ENCODE measurements at places on chromosomes 7 and 10.
A peak's percentile ranks its signal among the peaks of the same experiment; 100 is the strongest.

GRCh38 chr10:84665883-84666463 is 337.6 kb downstream of the CCSER2 start:
- DNase-seq = peak; percentile 13

- no peak for DNase-seq
Measured at GRCh38 chr10:288316-289200, 153.3 kb downstream of the ZMYND11 start.

- peak; percentile 63 for DNase-seq
Measured at GRCh38 chr10:17430647-17431355, 23.6 kb downstream of the ST8SIA6 start.

- DNase-seq = no peak
Measured at GRCh38 chr10:122632031-122632430, 67.6 kb downstream of the C10orf120 start.

- no peak for DNase-seq
Measured at GRCh38 chr10:1608851-1609647, 128.3 kb downstream of the ADARB2 start.

DNA sequence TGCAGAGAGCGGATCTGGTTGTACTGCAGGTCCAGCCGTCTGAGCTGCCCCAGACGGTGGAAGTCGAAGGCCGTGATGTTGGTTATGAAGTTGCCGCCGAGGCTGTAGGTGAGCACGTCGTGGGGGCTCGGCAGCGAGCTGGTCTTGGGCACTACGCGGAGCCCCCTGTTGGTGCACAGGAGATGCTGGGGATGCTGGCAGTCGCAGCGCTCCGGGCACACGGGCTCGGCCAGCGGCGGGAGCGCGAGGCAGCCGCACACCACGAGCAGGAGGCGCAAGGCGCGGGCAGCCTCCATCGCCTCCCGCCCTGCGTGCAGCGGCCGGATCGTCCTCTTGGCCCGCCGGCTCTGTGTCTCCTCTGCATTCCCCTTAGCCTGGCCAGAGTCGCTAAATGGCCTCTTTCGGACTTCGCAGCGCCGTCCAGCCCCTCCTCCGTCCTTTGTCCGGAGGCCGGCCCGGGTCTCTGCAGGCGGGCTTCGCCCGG is 337 bp downstream of the TRIL start:
- DNase-seq = no peak

- DNase-seq = no peak
Measured at GRCh38 chr7:142812437-142813215, 41.9 kb downstream of the PRSS2 start.

DNA sequence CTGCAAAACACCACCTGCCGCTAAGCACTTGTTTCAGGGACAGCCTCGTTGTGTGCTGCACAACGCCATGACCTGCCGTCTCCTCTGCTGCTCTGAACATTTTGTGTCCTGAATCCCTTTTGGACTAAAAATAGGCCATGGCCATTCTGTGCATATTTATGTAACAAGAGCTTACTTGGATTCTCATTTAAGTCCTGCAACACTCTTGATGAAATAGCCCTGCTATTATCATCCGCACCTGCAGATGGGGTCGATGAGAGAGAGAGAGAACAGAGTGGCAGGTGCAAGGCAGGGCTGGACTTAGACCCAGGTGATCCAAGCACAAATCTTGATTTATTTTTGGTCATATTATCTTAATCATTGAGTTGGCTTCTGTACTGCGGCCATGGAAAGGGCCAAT is 121.2 kb upstream of the PRKCQ start:
- no peak for DNase-seq

- DNase-seq = no peak
Measured at GRCh38 chr7:45511721-45512597, 62.2 kb upstream of the ADCY1 start.

GRCh38 chr7:47188653-47189315 is 393.1 kb downstream of the TNS3 start:
- no peak for DNase-seq

- DNase-seq = no peak
Measured at GRCh38 chr10:79140085-79140793, 71.5 kb downstream of the ZMIZ1 start.

DNA sequence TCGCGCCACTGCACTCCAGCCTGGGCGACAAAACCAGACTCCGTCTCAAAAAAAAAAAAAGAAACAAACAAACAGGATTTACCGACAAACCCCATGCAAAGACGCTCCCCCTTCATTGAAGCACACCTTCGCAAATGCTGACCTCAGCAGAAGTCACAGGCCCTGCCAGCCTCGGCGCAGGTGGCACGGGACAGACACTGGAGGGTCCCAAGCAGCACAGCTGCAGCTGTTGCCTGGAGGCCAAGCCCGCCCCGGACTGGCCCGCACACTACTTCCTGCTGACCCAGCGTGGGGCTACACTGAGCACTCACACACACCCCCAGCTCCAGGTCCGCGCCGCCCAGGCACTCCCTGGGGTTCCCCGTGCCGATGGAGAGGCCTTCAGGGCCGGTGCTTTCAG is 31.2 kb downstream of the SNX8 start:
- DNase-seq = no peak

GRCh38 chr7:121376979-121377378 is 19.1 kb downstream of the FAM3C start:
- DNase-seq = no peak

GRCh38 chr7:92681633-92682032 is 91.4 kb upstream of the FAM133B start:
- no peak for DNase-seq

DNA sequence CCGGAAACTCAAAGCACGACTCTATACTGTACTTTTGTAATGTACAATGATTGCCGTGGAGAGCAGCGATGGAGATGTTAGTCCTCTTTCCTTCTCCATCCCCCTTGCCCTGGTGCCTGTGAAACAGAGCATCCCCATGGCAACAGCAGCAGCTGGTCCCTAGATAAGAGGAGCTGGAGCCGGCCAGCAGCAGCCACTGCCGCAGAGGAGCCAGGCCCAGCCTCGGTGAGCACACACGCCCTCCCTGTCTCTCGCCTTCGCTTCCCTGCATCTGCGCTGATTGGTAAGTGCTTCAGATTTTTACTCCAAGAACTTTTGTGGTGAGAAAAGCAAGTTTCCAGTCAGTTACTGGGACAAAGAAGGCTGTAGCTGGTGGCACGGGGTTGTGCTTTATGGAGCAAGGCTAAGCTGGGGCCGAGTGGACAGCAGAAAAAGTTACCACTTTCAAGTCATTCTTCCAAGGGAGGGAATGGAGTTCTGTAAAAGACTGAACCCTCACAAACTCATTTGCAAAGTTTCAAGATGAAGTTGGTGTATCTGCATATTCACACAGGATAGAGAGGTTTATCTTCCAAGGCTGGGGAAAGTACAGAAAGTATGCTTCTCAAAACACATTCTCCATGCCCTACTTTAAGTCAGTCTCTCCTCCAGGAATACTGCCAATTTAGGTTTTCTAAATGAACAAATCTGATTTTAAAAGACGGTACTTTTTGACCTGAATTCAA is at the start of gene PPP1R17:
TSS of gene PPP1R17 (plus strand) at position 192 of the 725 bp plus-strand sequence. CDS start 5,227 bp downstream, outside the sequence.
- DNase-seq = no peak

DNA sequence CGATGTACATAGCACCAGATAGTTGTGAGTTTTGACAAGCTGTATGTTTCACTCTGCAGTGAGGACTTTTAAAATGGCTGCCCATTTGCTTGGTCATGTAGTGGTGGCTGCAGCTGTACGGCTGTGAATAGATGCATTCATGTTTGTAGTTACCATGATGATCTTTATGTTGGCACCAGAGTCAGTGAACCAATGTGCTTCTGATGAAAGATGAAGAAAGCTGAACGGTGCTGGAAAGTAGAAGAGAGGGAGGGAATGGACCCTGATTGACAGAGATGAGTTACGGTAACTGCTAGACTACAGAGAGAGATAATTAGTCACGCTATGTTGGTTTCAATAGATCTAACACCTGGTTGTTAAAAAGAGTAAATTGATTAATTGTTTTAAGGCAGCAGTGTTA is 256.8 kb downstream of the CELF2 start:
- DNase-seq = no peak

- no peak for DNase-seq
Measured at GRCh38 chr10:88194041-88194887, 330.8 kb downstream of the PTEN start.

DNA sequence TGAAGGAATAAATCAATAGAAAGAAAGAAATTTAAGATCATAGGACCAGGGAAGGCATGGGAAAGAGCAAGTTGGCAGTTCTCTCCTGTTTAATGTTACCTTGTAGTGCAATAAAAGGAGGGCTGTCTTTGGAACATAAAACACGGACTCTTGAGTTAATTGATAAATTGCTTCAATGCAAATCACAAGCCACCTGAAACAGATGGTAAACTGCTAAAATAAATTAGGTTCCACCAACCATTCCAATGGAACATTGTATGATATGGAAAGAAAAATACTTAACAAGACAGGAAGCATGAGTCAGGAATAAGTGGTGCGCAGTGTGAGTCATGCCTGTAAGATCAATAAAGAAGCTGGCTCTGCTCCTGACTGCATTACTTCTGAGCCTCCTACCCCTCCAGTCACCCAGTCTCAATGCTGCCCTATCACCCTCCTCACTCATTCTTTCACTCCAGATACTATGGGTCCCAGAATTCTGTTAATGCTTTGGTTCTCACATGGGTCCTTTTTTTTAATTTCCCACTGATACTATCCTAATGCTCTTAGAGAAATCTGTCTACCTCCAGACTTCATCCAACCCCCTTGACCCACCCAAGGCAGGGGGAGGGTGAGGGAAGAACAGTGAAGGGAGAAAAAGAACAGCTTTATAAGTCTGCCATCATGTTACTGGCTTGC is 78.9 kb downstream of the LRRC17 start:
- DNase-seq = no peak

GRCh38 chr10:52739380-52740154 is 33.0 kb downstream of the MBL2 start:
- DNase-seq = no peak

GRCh38 chr10:633279-634245 is 55.9 kb downstream of the DIP2C start:
- DNase-seq = no peak

DNA sequence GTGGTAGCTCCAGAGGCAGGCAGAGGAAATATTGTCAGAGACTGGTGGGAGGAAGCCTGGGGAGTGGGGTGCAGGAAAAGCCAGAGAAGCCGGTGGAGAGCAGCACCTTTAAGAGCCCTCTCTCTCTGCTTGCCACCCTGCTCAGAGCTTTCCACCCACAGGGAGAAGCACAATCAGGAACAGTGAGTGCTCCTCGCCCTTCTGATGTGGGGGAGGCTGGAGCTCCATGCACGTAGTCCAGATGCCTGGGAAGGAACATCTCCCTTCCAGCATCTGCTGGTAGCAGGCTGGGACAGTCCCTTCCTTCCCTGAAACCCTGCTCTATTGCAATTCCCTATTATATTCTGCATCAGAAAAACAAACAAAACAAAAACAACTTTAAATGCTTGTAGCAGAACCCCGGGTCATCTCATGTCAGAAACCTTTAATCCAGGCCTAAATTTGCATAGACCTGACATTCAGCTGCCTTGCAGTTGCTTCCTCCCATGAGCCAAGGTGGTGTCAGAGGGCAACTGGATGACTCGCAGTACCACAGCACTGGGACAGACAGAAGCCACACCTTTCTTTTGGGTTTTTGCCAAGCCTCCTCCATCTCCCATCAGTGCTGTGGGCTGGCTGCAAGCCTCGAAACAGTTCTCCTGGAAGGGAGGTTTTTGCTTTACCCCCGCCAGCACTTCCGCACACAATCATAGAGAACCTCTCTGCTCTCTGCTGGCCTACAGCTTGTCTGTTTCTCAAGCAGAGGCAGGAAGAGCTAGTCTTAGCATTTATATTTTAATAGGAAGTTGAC is 13.1 kb downstream of the AVPI1 start:
- no peak for DNase-seq

DNA sequence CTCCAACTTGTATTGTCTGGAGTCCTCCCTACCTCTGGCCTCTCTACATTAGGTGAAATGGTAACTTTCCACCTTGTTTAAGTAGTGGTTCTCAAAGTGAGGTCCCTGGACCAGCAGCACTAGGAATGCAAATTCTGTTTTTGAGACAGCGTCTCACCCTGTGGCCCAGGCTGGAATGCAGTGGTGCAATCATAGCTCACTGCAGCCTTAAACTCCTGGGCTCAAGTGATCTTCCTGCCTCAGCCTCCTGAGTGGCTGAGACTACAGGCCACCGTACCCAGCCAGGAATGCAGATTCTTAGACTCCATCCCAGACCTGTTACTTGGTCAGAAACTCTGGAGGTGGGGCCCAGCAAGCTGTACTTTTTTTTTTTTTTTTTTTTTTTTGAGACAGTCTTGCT is 6.8 kb upstream of the TBL2 start:
- DNase-seq = no peak

- no peak for DNase-seq
Measured at GRCh38 chr10:123252779-123253178, 98.6 kb downstream of the BUB3 start.

DNA sequence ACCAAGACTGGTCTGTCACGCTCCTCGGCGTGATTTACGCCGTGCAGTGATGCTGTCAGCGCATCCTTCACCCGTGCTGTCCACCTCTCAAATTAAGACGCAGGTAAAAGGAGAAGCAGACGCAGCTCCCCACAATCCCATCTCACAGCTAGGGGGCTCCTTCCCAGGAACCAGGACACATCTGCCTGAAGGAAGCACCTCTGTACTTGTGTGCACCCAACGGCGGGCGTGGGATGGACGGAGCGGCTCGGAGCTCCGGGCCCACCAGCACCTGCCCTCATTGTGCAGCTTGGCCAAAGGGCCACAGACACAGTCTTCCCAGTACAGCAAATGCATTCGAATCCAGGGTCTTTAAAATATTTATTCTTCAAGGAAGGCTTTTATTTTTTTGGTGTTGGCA is 55.3 kb downstream of the STK32C start:
- DNase-seq = no peak

GRCh38 chr7:87926581-87927461 is 7.2 kb upstream of the ADAM22 start:
- no peak for DNase-seq

DNA sequence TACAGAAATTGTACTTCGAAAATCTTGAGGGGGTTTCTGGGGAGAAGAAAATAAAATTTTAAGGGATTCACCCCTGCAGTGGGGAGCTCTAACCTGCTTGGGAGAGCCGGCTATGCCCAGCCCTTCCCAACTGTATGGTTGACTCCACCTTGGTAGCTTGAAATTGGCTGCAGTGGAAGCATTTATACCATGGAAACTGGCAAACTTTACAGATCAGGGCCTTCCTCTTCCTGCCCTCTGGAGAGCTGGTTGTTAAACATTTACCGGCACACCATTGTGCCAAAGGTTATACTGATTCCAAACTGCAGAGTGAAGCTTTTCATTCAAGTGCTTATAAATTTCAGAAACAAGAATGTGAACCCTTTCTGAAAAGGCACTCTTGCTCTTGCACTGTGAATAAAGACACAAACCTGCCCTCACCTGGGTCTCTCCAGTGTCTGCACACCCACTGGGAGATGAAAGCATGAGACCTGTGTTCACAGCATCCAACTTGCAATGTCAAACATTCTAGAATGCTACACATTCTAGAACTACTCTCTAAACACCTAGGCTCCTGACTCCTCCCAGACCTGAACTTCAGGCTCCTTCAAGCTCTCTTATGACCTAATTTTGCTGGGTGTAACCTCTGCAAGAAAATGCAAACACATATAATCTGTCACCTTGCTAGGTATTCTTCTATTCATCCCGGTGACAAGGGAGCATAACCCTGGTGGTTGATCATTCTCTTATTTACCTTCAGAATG is 44.7 kb downstream of the ABLIM1 start:
- no peak for DNase-seq

- no peak for DNase-seq
Measured at GRCh38 chr10:119419931-119420330, 122.6 kb downstream of the RGS10 start.

- peak; percentile 28 for DNase-seq
Measured at GRCh38 chr10:132787495-132788179, 1.7 kb upstream of the NKX6-2 start.
